ENCODE measurements at places on chromosomes 3 and 15.

- DNase-seq, result no peak
Observed at GRCh38 chr15:25761971-25762662, 101.0 kb downstream of the ATP10A start.

DNA sequence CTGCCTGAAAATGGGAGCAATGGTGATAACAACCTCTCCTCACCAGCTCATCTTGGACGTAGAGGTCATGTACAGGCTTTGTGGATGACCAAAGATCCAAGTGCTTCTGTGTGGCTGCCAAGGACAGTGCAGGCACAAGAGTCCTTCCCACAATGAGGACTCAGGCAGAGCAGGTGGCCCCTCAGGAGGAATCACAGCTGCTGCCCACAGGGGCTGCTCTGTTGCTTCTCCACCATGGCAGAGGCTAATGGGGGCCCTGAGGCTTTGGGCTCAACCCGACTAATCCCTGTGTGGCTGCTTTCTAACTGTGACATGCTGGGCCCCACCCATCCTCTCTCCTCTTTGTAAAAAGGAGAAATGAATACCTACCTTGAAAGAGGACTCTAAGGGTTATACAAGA lies 58.1 kb upstream of the MRPS22 start:
- no peak for DNase-seq

GRCh38 chr3:83193526-83193925 lies 1432.1 kb upstream of the GBE1 start:
- DNase-seq, result no peak

DNA sequence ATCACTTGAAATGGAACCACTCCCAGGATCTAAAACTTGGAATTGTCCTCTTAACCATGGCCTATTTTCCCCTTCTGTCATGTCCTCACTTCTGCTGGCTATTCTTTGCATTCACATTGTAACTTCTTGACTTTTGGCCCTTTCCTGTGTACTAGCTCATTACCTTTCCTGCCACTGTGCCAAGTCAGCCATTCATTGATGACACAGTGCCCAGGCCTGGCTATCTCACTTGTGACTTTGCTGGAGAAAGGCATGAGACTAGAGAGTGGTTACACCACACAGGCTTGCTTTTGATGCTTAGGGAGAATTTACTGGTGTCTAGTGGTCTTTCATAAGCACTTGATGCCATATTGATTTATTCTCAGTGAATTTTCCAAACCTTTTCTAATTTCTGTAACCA lies 101.1 kb downstream of the NR1D2 start:
- no peak for DNase-seq

DNA sequence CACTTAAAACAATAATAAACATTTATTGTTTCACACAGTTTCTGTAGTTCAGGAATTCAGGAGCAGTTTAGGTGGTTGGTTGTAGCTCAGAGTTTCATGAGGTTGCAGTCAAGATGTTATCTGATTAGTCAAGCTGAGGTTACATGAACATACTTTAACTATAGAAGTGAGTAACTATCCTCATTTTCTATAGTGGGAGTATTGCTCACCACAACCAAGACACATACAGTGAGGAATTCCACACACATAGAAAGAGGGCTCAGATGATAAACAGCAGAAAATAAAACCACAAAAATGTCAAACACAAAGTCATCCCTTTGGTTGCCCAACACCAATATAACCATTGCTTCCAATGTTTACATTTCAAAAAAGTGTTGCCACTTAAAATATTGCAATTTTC lies 13.6 kb downstream of the SCN11A start:
- DNase-seq, result no peak

DNA sequence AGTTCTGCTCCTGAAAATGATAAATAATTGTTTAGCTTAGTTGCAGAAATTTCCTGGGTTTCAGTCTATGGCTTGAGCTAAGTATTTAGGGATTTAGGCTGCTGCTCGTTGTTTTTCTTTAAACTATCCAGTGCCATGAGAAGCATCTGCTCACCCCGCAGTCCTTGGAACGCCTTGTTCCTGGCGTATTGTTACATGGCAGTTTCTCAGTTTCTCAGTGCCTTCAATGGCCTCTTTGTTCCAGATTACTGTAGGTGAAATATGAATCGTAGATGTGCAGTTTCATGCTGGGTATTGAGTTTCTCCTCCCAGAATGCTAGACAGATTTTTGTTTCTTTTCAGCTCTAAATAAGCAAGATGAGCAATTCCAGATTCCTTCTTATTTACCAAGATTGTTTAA lies 269.5 kb upstream of the GBE1 start:
- DNase-seq, result no peak

DNA sequence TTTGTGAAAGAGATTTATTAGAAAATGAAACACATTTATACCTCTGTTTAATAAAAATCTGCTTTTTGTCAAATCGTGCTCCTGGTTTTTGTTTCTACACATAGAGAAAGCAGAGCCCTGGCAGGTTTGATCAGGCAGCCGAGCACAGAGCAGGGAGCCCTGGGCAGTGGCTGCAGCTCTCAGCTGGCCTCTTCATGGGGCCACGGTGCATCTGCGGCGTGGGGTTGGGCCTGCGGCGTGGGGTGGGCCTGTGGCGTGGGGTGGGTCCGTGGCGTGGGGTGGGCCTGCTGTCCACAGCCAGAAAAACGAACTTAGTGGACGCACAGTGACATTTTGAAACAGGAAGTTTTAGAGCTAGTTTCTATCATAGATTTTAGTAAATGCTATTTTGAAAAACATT lies 10.6 kb downstream of the GOLGA6L2 start:
- no peak for DNase-seq

DNA sequence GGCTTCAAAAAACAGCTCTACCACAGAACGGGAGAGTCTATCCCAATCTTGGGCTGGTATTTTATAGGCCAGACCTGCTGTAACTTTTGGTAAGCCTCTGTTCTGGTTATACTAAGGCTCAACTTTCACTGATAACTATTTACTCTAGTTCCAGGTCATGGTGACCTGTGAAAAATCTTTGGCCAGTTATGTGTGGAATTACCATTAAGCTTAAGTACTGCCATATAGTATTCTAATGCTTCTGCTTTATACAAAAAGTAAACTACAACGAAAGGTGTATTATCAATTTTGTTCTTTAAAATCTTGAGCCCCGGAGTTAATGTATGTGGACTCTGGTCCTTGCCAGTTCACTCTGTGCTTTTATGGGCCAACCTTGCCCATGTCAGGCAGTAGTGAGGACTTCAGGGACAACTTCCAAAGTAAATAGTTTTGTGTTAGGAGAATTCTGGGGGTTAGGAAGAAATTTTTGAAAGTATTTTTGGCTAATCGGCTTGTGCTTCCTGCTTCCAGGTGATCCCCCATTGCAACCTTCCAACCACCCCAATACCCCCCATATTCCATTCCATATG lies 6.4 kb downstream of the SIAH2 start:
- DNase-seq, result no peak

DNA sequence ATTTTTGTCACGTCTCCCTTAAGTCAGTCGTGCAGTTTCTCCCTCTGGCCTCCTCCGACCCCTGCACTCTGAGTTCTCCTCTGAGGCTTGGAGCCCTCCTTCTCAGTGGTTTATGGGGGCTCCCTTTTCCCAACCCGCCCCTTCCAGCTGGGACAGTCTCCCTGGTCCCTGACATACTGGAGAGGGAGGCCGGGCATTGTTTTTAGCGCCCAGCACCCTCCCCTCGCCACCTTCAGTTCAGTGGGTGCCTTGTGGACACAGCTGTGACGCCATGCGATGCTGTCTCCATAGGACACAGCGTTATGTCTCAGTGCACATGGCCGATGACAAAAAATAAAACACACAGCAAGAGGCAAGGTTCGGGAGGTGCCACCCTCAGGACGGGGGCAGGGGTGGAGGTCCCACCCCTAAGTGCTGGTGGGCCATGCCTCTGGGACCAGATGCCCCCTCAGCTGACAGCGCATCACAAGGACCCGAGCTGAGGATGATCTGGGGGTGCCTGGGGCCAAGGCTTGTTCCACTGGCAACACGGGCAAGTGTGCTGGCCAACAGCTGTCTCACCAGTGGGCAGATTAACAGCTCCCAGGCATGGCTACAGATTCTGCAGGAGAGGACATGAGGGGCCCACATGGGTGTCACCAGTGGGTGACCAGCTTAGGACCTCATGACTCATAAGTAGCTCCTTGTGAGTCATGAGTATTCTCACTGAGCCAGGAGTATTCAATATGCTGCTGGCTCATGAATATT lies 81.6 kb downstream of the PLXNA1 start:
- DNase-seq, result no peak

DNA sequence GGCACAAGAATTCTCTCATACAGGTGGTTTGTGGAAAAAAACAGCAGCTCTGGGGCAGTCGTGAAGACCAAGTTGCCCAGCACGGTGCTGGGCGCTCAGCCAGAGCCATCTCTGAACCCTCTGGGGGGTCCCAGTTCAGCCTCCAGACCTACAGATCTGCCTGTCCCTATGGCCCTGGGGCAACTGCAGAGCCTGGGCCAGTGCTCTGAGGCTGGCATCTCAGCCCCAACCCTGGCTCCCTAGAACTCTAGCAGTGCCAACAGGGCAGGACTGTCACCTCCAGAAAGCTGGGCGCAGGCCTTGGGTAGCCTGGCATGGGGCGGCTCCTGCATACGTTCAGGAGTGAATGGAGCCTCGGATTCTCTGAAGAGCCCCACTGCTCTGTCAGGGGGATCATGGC lies 44.7 kb downstream of the DNAJB8 start:
- no peak for DNase-seq

GRCh38 chr3:62233065-62233464 lies 140.3 kb downstream of the FEZF2 start:
- no peak for DNase-seq

GRCh38 chr3:172447611-172448579 lies at the start of gene GHSR:
TSS of gene GHSR (minus strand) at chr3:172448456. CDS start at chr3:172448413, 43 bp downstream.
- peak; percentile 8 for DNase-seq

DNA sequence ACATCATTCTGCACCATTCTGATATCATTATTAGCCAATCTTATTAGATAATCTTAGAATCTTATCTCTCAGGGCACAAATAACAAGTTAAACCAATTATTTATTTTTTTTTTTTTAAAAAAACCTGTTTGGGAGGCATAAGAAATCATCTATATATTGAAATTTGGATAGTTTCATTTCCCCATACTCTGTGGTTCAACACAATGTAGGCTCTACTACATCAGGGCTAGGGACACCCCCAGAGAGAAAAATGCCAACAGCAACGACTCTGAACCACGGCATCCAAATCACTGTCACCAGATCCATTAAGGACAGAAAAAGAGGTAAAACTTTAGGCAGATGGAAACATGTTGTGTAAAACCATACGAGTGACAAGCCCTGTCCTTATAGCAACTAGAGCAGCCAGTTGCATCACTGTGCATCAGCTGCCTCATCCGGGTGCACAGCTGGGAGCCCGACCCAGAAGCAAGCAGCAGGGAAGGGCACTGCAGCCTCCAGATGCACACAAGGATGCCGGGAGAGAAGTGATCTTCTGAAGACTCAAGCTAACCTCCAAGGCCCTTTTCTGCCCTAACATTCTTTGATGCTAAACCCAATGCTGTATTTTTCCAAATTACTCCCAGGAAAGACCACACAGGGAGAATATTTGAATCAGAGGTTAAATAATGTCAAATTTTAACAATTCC lies 381.1 kb downstream of the CTNNB1 start:
- DNase-seq, result peak; percentile 19

GRCh38 chr15:60397772-60398445 lies at the start of gene ANXA2:
TSS of gene ANXA2 (minus strand) at chr15:60397986. CDS start at chr15:60386075, 11,911 bp downstream.
- DNase-seq, result peak; percentile 82

- no peak for DNase-seq
Observed at GRCh38 chr3:139893963-139894642, 40.9 kb upstream of the CLSTN2 start.

GRCh38 chr3:148932972-148933371 lies 58.4 kb upstream of the GYG1 start:
- DNase-seq, result no peak

Measured in GM12891 (cell line).